ENCODE measurements at places on chromosomes 2 and 18.

DNA sequence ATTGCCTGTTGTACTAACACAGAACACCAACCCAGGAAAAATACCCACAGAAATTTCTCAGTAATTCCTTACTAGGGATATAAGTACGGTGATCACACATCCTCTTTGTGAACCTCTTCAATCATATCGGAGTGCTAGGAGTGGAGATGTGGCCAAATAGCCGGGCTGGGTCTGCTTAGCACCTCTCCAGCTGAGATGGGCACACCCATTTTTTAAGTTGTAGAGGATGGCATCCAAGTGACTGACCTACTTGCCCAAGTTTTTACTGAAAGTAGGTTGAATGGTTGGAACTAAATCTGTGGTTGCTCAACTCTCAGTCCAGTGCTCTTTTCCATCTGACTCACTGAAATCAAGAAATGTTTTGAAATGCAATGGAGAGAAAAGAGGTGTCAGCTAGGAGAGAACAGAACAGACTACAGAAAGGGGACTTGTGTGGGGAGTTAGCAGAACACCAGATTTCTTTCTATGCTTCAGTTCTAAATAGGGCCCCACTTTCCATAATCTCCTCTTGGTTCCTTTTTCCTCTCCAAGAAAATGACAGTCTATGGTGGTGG, 68.7 kb upstream of the FSHR start:
- no peak for DNase-seq

DNA sequence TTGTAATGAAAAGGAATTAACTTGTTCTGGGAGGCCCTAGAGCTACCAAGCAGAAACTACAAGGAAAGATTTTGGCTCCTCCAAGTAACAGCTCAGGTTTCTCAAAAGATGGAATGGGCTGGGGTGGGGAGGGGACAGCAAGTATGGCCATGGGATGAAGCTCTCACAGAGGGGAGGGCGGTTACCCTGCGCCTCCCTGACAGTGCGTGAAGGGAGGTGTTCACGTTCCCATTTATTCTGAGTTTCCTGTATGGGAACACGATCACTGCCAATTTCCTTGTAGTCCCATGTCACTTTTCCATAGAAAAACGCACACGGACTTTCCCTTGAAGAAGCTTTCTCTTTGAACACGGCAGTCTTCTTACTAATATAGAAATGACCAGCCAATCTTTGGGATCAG, 17.0 kb downstream of the CDC42EP3 start:
- no peak for DNase-seq

GRCh38 chr2:84556190-84556589, 39.9 kb downstream of the DNAH6 start:
- no peak for DNase-seq

GRCh38 chr2:230872968-230873660, 8.4 kb downstream of the ITM2C start:
- DNase-seq: no peak

- no peak for DNase-seq
These were observed 34.6 kb upstream of the B3GNT7 start for GRCh38 chr2:231360881-231361371.

GRCh38 chr2:84959566-84960506, 11.1 kb upstream of the KCMF1 start:
- DNase-seq: no peak

DNA sequence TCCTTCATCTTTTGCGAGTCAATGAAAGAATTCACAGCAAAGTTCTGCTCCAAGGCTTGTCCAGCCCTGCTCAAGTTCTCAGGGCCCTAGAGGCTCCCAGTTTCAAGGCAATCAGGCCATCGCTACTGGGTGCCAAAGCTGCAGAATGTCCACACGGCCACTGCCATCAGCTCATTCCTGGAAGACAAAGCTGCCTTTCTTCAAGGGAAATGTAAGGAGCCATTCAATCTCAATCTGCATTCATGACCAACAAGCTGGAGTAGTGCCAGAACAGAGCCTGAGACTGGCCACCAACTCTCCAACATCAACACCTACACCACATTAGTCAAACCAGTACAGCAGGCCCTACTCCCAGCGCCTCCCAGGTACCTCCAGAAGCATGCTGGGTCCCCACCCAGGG, 202.2 kb downstream of the TCF4 start:
- DNase-seq: no peak

GRCh38 chr2:143839456-143839855, 680.5 kb downstream of the ZEB2 start:
- no peak for DNase-seq

- DNase-seq: no peak
These were observed 57.6 kb downstream of the TTC21B start for GRCh38 chr2:165895974-165896373.

DNA sequence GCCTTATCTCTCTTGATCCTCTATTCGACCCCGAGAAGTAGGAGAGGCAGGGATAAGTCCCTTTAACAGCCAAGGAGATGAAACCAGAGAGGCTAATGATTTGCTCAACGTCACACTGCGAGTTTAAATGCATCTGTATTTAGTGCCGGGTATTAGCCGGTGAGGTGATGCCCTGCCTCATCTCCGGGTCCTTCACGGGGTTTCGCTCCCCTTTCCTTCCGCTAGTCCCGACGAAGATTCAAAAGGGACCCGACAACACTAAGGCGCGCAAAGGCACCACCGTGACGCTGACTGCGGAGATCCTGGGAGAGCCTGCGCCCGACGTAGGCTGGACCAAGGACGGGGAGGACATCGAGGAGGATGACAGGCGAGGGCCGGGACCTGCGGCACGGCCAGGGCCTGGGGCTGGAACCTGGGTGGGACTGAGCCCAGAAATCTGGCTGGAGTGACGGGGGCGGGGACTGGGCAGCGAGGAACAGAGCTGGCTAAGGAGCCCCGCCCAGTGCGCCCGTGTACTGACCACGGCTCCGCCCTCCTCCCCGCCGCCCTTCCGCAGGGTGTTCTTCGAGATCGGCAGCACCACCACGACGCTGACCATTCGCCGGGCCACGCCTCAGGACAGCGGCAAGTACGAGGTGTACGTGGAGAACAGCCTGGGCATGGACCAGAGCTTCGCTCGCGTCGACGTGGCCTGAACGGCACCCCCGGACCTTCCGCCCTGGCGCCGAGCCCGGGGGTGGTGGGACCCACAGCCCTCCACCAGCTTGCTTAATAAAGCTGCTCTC, 1.0 kb upstream of the GMPPA start:
- peak; percentile 95 for DNase-seq

GRCh38 chr2:16950436-16950835, 284.8 kb upstream of the CYRIA start:
- no peak for DNase-seq

- no peak for DNase-seq
These were observed 1055.5 kb upstream of the KLHL29 start for GRCh38 chr2:22329211-22330154.

DNA sequence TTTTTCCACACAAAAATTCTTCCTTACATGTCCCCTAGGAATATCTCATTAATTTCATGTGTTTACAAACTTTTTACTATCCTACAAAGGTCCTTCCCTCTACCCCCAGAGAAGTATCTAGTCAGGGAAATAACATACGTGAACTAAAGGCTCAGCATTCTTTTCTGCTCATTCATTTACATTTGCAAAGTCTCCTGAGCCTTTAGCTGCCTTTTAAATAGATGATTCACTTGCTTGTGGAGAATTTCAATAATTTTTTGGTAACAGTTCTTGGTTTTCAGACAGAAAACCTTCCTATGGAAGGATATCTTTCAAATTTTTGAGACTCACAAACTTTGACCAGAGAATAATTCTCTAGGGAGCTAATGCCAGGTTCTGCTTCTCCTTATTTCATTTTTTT, 81.5 kb upstream of the RMDN2 start:
- DNase-seq: peak; percentile 25

GRCh38 chr2:54775710-54776109, 52.2 kb downstream of the EML6 start:
- no peak for DNase-seq

DNA sequence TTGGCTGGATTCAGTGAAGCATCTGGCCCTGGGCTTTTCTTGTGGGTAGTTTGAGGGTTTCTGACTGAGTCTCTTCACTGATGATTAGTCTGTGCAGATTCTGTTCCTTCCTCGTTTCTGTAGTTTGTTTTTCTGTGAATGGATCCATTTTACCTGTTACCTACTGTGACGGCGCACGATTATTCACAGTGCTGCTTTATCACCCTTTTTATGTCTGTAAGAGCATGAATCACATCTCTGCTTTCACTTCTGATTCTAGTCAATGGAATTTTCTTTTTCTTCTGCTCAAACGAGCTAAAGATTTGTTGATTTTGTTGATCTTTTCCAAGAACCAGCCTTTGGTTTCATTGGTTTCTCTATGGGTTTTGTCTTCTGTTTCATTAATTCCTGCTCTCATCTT, 60.8 kb downstream of the SLC66A2 start:
- no peak for DNase-seq

DNA sequence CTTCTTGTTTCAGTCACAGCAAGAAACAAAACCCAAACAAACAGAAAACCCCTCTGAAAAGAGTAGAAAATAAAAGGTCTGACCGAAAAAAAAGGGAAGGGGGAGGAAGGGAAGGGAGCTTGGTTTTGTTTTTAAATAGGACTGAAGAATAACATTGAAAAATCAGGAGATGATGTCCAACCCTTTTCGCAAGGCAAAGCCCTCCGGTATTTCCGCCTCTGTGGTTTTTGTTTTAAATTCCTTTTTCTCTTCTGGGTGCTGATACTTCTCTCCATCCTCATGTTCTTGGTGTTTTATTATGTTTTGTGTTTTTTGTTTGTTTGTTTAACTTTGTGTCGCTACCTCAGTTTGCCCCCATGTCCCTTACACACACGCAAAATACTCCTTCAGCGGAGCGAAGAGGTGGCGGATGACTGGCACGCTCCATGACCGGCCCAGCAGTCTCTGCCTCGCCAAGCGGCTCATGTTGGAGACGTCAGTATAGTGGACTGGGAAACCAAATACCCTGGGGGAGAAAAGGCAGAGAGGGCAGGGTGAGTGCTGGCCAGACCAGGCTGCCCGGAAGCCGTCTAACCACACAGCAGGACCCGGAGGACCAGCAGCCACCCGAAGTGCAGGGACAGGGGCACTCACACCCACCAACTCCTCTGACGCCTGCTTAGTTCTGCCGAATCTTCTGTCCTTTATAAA, 65.7 kb upstream of the POMC start:
- DNase-seq: no peak

- peak; percentile 43 for DNase-seq
These were observed 98.9 kb upstream of the CYP1B1 start for GRCh38 chr2:38174646-38175423.
